ENCODE measurements at places on chromosomes 7 and 10. TPM values are rescaled to one million over a fixed set of nuclear protein-coding genes. Genes with fewer than 3 reads are reported as not detected.

DNA sequence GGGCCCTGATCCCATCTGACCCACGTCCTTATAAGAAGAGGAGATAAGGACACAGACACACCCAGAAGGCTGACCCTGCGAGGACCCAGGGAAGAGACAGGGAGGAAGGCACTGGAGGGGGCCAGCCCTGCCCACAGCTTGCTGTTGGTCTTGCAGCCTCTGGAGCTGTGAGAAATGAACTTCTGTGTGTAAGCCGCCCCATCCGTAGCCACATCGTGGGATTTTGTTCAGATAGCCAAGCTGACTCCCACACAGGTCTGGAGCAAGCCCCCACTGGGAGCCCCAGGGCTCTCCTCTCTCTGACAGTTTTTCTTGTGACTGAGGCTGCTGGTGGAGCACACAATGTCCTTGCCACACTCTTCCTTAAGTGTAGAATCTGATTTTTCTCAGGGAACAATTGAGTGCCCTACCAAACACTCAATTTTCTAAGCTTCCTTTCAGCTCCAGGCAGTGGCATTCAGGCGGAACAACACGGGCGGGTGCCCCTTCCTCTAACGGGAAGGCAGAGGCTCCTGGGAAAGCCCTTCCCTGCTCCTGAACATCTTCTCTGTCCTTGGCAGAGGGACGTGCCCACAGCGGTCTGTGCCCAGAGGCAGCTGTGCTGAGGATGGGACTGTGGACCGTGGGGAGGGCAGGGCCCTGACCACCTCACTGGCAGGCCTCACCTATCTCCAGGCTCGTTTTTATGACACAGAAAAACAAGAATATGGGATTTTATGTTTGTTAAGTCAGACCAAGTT is 160.6 kb upstream of the SHH start:
- no peak for DNase-seq

GRCh38 chr10:27774831-27775230 is 29.2 kb upstream of the MKX start:
- no peak for DNase-seq

ADD3 gene
- total RNA-seq = 56.3 TPM

- no peak for DNase-seq
Measured at GRCh38 chr10:58697691-58698090, 185.0 kb downstream of the BICC1 start.

GRCh38 chr10:59047957-59048618 is 128.4 kb upstream of the PHYHIPL start:
- DNase-seq = no peak

GRCh38 chr10:15764892-15765454 is 45.3 kb upstream of the ITGA8 start:
- DNase-seq = no peak

DNA sequence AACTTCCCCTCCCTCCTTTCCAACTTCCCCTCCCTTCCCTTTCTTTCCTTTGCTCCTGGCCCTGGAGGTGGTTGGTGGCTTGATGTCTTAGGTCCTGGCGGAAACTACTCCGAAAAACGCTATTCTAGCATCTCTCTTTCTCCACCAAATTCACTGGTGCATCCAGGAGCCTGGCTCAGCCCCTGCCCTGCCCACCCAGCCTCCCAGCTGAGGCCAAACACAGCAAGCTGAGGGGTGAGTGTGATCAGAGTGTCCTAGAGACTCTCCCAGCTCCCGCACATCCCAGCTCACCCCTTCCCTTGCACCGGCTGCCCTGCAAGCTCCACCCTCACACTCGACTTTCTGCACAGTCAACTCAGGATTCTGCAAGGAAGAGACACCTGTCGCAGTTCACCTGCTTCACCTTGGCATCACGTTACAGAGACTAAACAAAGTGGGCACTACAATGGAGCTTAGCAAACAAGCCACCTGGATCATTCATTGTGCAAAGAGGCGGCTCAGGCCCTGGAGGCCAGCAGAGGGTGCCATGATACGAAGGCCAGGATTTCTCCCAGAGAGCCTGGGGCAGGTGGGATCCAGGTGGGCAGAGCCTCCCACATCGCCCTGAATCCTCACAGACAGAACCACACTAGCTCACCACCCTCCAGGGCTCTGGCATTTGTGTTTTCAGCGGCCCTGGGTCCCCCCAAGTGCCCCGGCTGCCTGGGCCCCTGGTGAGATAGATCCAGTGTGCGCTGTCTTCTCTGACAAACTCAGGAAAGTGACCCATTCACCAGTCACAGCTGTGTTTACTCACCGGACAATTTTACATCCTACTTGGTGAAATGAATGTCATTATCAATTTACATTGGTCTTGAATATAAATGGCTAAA is 169.6 kb downstream of the TCERG1L start:
- no peak for DNase-seq

DNA sequence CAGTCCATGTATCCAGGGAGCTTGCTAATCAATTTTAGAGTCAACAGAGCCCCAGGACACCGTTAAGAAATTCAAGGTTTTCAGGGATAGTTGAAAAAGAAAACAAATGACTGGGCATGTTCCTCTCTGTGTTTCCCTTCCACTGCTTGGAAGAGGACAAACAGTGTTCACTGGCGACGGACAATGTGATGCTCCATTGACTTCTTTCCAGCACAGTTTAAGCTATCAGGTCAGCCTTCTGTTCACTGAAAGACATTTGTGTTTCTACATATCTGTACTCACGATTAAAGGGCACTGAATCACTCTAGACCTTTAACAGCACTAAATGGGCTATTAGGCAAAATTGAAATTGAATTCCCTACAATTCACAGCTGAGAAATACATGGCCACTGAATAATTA is 123.6 kb downstream of the RNLS start:
- no peak for DNase-seq

UPK3B gene
- not detected for total RNA-seq

DNA sequence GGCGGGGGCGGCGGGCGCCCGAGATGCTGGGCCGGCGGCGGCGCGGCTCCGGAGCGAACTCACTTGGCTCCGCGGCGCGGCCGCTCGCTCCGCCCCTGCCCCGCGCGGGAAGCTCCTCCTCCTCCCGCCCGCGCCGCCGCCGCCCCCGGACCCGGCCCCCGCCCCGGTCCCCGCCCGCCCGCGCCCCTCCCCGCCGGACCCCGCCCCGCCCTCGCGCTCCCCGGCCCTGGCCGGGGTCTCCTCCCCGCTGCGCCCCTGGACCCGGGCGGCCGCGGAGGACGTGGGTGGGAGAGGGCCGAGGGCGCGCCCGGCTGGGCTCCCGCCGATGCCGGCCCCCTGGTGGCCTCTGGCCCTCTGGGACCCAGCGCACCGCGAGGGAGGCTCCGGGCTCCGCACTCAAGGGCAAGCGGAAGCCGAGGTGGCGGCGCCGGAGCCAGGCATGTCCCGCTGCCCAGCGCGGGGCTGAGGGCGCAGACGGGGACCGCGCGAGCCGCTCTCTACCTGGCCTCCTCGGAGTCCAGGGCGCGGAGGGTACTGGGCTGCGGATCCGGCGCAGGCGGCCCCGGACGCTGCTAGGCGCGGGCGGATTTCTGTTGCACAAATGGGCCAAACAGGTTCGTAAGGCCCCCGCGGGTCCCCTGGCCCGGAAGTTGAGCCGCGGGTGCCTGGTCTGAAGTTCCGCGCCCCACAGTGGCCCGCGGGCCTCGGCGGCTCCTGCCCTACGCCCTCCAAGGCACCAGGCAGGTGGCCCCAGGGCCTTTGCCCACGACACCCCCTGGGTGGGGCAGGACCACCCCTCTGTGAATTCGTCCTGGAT is at the start of gene TCERG1L:
TSS of gene TCERG1L (minus strand) at position 61 of the 817 bp plus-strand sequence. CDS start 86 bp downstream, outside the sequence.
- no peak for DNase-seq
